Head of caudate nucleus (tissue), 42 donors: ENCODE measurements at places on chromosomes 2 and 18.

- DNase-seq: no peak
Measured at GRCh38 chr2:240251848-240252190, 111.4 kb upstream of the OTOS start.

DNA sequence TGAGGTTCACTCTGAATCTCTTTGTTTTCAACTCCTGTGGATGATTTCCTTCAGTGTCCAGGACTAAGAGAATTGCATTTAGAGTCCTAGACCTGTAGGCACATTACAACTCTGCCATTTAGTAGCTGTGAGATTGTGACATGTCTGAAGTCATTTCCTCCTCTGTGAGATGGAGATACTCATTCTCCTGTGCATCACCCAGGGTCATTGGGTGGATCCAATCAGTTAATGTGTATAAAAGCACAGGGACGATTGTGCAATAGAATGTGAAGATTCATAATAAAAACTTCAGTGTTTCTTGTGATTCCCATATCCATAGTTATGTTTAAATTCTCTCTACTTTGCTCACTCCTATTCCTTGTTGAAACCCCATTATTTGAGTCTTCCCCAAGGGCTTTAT is 113.6 kb downstream of the DIS3L2 start:
- DNase-seq: no peak

DNA sequence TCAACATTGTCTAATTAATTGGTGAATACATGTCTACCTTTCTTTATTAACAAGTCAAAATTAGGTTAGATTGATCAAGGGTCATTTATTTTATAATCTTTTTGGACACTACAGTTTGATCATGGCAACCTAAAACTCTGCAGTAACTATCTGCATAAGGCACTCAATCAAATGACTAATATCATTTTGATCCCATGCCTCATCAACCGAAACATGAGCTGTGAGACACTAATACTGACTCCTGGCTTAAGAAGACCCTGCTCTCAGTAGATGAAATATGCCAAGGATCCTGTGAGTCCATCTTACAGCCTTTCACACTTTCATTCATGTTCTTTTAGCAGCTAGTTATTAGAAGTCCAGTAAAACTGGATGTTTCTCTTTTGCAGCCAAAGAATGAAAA is 169.4 kb upstream of the CAVIN2 start:
- no peak for DNase-seq

DNA sequence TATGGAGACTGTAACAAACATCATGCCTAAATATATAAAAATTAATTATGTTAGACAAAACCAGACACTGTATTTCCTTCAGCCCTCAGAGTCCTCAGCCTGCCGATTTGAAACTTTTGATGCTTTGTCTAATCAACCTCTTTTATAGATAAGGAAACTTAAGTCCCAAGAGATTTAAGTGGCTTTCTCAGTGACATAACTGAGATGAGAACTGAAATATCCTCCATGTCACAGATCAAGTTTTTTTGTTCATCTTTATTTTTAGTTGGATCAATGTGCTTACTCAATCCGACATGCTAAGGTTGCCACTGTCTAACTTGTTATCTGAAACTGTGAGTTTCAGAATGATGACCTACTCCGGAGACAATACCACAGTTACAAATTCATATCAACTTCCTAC is 72.3 kb downstream of the BARD1 start:
- DNase-seq: no peak

DNA sequence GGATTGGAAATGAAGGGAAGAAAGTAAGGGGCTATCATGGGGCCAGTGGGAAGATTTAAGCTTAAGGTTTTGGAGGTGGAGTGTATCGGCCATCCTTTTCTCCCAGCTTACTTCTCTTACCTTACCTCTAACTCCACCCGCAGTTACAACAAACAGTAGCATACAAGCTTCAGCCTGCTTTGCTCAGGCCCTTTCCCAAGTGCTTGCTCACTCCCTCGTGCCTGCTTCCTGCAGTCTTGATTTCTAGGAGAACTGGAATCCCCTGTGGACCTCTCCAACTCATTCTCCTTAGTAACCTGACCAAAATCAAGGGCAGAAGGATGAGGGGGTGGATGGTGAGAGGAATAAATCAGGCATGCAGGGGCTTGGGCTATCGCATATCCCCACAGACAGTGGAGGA is 5.8 kb upstream of the LYG2 start:
- no peak for DNase-seq

DNA sequence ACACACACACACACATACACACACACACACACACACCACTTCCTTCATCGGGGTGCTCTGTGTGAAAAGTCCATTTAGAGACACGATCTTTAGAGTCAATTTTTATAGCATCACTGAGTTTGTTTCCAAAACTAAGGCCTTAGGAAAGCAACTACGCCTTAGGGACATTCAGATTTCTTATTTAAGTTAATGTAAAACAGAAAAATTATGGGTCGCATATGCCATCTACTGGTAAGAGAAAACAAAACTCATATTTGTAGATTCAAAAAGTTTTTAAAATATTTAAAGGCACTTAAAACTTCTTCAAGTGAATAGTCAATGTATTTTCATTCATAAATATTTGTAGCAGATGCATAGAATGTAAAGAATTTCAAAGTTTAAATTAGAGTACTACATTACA is 166.2 kb downstream of the ATAD2B start:
- no peak for DNase-seq

GRCh38 chr2:146461068-146461467 is 1383.8 kb upstream of the ACVR2A start:
- DNase-seq: no peak

DNA sequence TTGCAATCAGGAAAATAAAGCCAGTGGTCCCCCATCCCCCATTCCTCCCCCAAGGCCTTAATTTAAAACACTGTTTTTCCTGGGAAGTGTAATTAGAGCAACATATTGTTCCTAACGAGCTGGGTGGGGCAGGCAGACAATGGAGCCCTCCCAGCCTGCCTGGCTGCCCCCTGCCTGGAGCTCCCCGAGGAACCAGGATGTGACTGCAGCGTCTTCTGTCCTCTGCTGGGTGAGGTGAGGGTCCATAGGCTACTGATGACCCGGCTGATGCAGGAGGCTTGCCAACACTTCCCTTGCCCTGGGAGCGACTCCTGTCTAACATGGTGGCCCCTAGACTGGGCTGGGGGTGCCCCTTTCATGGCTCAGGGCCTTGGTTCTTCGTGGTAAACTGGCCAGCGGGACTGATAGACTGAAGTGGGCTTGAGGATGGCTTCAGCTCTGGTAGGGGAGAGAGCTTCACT is 152.4 kb downstream of the DYSF start:
- no peak for DNase-seq
